Mucosa of gallbladder (tissue), 1 donor: ENCODE measurements at places on chromosomes 16 and 17. TPM values are rescaled to one million over a fixed set of nuclear protein-coding genes. Genes with fewer than 3 reads are reported as not detected.

GRCh38 chr17:15496735-15497670 is 29.6 kb upstream of the CDRT4 start:
- no peak for DNase-seq

DNA sequence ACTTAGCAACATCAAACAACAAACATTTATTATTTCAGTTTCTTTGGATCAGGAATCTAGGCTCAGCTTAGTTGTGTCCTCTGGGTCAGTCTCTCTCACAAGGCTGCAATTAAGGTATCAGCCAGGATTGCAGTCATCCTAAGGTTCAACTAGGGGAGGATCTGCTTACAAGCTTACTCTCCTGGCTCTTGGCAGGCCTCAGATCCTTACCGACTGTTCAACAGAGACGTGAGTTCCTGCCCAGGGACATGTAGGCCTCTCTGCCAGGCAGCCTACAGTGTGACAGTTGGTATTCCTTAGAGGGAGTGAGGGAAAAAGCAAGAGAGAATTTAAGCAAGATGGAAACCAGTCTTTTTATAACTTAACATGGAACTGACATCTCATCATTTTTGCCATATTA is 294.0 kb downstream of the ZFHX3 start:
- no peak for DNase-seq

DNA sequence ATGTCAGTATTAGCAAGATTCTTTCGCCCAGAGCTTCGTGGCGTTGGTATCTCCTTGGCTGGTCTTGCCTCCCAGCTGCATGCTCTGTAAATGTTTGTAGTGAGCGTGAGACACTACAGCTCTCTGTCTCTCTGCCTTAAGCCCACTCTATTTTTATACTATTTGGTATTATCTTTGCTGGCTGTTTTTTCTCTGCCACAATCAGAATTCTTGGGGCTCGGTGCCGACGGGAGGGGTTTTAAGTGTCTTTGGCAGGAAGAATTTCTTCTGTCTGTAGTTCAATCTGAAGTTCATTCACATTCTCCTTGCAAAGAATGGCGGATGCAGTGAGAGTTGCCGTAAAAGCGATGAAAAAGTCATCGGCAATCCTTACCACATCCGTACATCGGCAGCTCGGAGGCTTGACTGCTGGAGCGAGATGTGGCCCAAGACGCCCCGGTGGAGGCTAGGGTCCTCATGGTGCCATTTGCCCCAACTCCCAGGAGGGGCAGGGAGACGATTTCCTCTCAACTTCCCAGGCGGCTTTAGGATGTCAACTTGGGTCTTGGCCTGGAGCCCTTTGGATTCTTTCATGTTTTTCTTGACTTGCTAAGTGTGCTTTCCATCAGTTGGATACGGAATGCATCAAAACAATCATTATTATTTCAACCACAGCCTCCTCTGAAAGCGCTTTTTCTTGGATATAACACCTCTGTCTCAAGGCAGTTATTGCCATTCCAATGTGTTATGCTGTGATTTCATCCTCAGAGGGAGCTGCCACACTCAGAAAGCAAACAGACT is 132.3 kb upstream of the SDK2 start:
- DNase-seq: no peak

- no peak for DNase-seq
Measured at GRCh38 chr16:3461151-3461550, 17.7 kb downstream of the NAA60 start.

The SSTR5 gene
- total RNA-seq: 5.8 TPM

GRCh38 chr17:68600931-68601564 is at the start of gene FAM20A:
FAM20A (minus strand) TSS chr17:68601367; CDS start chr17:68600666, 701 bp downstream.
- no peak for DNase-seq
